ENCODE measurements at places on chromosomes 12 and 14.
A peak's percentile ranks its signal among the peaks of the same experiment; 100 is the strongest.

- DNase-seq: no peak
Measured at GRCh38 chr14:92716131-92716530, 32.3 kb downstream of the LGMN start.

- DNase-seq: peak; percentile 5
Measured at GRCh38 chr12:114852976-114853529, 169.1 kb upstream of the TBX3 start.

GRCh38 chr14:31702130-31702529, 140.9 kb downstream of the NUBPL start:
- DNase-seq: no peak

DNA sequence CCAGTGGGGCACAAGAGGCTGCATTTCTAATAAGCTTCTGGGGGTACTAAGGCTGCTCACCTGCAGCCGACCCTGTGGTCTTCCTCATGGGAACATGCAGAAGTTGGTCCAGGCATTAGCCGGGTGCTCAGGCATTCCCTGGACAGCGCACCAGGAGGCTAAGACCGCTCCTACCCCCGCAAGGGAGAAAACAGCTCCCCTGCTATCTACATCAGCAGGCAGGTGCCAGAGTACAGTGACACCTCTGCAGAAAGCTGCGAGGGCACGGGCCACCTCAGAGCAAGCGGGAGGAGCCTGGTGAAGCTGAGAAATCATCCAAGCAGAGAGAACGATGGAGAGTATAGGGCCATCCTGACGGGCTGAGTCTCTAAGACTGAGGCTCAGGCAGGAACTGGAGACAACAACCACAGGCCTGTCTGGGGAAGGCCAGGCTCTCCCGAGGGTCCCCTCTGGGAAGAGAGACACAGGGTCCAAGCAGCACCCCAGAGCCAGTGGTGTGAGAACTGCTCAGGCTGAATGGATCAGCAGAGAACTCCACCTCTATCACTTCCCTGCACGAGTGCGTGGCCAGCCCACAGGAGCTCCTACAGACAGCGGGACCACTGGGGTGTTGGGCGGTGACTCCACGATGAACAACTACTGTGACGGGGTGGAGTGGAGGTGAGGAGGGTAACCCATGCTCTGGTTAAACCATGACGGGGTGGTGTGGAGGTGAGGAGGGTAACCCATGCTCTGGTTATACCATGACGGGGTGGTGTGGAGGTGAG, 62.1 kb downstream of the AMN start:
- no peak for DNase-seq

DNA sequence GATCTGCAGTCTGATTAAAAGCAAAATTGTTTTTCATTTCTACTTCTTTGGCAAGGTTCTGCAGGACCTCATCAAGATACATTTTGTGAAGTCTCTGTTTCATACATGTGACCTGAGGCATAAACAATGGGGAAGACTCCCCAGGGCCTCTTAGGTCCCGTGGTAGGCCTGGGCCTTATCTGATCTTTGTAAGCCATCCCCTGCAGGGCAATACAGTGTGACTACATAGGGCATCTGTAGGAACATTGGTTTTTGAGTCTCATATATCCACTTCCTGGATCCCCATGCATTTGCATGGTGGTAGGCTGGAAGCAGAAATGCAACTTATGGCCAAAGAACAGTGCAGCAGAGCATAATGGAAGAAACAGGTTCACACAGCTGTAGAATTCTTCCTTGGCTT, 6.0 kb downstream of the FAR2 start:
- peak; percentile 51 for DNase-seq

- DNase-seq: no peak
Measured at GRCh38 chr14:96902004-96902403, 104.8 kb downstream of the VRK1 start.

DNA sequence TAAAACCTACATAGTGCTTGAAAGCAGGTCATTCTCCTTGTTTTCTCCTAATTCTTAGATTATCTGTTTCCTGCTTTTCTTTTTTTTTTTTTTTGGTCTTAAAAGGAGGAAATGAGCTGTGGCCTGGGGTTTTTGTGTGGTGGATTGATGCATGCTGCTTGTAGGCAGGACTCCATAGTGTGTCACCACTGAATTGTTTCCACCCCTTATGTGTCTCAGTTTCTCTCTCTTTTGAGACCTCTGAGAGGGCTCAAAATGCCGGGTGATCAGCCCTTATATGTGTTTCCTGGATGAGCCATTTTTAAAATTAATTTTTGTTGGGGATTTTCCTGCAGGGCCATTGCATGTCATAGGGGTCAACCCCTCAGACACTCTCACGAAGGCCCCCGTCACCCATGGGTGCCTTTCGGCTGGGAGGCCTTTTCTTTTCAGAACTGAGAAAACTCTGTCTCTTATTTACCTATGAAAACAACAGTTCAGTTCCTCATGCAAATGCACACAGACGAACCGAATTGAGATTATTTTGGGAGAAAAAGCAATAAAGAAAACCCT, 32.0 kb upstream of the LRRK2 start:
- DNase-seq: peak; percentile 79

GRCh38 chr14:69924201-69924600, 45.0 kb downstream of the SMOC1 start:
- DNase-seq: no peak

- DNase-seq: no peak
Measured at GRCh38 chr14:81018251-81018650, 62.8 kb downstream of the TSHR start.

DNA sequence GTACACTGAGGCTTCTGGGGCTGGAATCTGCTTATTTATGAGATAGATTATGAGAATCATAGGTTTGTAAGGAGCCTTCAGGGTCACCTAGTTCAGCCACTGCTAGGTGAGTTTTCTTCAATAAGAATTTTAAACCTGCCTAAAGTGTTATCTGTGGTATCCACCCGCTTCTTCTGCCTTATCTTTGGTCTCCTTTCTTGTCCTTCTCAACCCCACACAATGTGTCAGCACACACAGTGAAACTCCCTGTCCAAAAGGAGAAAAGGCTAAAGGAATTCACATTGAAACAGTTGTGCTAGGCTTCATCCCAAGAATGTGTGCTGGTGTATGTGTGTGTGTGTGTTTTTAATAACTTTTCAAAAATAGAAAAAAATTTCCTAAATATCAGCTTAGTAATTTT, 259.3 kb upstream of the BTG1 start:
- no peak for DNase-seq

GRCh38 chr12:96140174-96140573, 54.0 kb upstream of the ELK3 start:
- no peak for DNase-seq

DNA sequence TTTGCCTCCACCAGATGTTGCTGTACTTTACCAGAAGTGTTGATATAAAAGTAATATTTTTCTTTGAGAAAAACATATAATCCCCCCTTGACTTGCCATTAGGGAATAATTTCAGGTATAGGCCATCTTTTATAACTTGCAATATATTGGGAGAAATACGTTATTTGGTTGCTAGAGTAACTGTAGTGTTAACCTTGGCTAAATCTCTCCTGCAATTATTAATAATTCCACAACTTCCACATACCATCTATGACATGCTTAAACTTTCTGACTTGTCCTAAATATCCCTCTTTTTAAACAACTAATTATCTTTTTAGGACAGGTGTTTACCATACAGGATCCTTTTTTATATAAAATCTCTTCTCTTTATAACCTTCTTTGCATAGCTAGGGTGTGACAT, 1048.2 kb downstream of the SLC16A7 start:
- no peak for DNase-seq

GRCh38 chr14:56471056-56471455, 108.5 kb upstream of the TMEM260 start:
- DNase-seq: no peak

GRCh38 chr12:62250671-62251608, 9.3 kb upstream of the USP15 start:
- DNase-seq: no peak

DNA sequence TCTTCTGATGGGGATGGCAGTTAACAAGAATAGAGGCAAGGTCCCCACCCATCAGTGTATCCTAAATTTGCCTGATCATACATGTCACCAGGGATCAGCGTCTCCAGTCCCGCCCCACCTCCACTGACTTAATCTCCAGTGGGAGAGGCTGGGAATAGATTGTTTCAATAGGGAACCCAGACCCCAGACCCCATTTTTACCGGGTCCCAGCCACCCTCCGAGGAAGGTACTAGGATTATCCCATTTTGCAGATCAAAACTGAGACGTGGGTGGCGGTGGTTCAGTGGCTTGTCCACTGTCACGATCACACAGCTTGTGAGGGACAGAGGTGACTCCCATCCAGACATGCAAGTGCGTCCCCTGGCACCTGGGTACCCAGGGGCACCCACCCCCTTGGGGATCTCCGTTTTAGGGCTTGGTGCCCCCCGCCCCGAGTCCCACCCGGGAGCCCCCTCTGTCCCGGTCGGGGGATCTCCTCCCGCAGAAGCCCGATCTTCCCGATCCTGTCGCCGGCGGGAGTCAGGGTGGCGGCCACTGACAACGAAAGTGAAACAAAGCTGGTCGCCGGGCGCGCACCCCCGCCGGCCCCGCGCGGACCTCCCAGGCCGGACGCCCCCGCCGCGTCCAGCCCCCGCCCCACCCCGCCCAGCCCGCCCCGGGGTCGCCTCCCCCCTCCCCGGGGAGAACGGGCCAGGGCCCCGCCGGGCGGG, 523 bp downstream of the WSB2 start:
- DNase-seq: no peak
